ENCODE measurements at places on chromosomes 2 and 18. TPM values are rescaled to one million over a fixed set of nuclear protein-coding genes. Genes with fewer than 3 reads are reported as not detected.

The CSRNP3 gene
- total RNA-seq, result 29.6 TPM

The RNF125 gene
- total RNA-seq, result 0.63 TPM

The LINC00305 gene
- not detected for total RNA-seq

The GLI2 gene
- 67.0 TPM for total RNA-seq

The TMEM37 gene
- 13.6 TPM for total RNA-seq

The KCNK3 gene
- 6.6 TPM for total RNA-seq

The NYAP2 gene
- total RNA-seq, result not detected

The NT5C1B gene
- not detected for total RNA-seq

The BMPR2 gene
- total RNA-seq, result 75.8 TPM

The FAP gene
- total RNA-seq, result 47.1 TPM

The HES6 gene
- 4.3 TPM for total RNA-seq

The CPLX4 gene
- not detected for total RNA-seq

The NGEF gene
- 1.3 TPM for total RNA-seq

The PLGLB2 gene
- total RNA-seq, result 7.4 TPM

The MRPL44 gene
- 27.6 TPM for total RNA-seq

The AQP12B gene
- total RNA-seq, result not detected

The SP100 gene
- 47.4 TPM for total RNA-seq

The STAT4 gene
- 2.4 TPM for total RNA-seq

The DNER gene
- not detected for total RNA-seq

The PECR gene
- total RNA-seq, result 9.7 TPM

The CHRND gene
- not detected for total RNA-seq

The EPAS1 gene
- total RNA-seq, result 7.5 TPM

The CRYGD gene
- not detected for total RNA-seq

The KLHL14 gene
- total RNA-seq, result 0.11 TPM

The AGXT gene
- not detected for total RNA-seq

The SKOR2 gene
- not detected for total RNA-seq

The SERPINB11 gene
- not detected for total RNA-seq
